ENCODE measurements at places on chromosomes 7 and 10.

DNA sequence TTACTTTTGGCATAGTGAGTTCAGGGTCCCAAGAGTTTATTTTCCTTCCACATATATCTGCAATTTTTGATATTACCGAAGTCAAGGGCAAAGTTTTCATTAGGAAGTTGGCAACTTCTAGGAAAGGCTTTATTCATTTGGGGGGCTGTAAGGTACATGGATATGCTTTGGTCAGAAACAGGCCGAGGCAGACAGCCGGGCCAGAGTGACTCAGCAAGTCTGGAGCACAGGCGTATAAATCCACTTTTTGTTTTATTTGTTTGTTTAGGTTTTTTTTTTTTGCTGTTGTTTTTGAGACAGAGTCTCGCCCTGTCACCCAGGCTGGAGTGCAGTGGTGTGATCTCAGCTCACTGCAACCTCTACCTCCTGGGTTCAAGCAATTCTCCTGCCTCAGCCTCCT is 3.7 kb downstream of the ZNF680 start:
- DNase-seq, result no peak

- no peak for DNase-seq
Measured at GRCh38 chr7:776992-777727, 50.1 kb upstream of the PRKAR1B start.

DNA sequence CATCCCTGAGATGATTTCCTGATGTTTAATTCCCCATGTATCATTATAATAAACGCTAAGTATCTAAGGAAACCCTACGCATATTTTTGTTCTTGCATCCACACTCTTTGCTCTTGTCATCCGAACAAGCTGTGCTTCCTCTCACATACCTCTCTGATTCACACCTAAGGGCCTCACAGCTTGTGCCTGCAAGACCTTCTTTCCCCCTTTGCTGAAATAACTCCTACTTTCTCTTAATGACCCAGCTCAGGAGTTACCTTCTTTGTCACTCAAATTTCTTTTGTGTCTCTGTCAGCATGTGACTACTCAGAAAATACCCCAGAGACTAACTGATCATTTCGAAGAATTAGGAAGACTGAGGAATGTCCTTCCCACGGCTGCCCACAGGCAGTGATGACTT is 209.3 kb upstream of the IMMP2L start:
- no peak for DNase-seq

- DNase-seq, result no peak
Measured at GRCh38 chr10:80132299-80133139, at the start of gene PLAC9. TSS of gene PLAC9 (plus strand) at chr10:80132730. CDS start at chr10:80132763, 33 bp downstream.

DNA sequence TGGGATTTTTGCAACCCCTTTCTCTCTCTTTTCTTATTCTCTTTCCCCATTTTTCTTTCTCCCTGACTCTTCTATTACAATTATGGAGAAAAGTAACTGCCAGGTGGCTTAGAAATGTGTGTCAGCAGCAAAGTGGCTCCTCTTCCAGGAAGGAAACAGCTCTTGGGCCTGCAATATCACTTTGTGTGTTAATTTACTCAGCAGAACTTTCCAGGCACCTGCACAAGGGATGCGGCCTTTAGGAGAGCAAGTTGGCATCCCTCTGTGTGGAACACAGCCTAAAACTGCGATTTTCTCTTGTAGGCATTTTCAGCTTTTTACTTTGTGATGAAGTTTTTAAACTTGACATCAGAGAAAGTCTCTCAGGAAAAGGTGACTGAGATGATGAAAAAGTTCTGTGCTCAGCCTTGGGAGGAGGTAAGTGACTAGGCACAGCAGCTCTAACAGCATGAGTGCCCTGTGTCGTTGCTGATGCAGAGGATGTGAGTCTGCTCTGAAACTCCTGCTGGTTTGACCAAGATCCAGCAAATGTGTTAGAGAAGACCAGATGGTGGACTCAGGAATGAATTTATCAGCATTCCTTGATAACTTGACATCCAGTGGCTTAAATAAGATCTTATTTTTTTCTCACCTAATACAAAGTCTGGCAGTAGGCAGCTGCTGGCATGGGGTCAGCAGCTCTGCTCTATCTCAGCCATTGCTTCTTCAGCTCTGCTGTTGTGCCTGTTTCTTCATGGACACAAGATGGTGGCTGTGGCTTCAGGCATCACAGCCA is 47.4 kb upstream of the CC2D2B start:
- no peak for DNase-seq

GRCh38 chr7:122886357-122887081 is at the start of gene CADPS2:
TSS of gene CADPS2 (minus strand) at chr7:122886460. CDS start at chr7:122886337, 123 bp downstream.
- peak; percentile 11 for DNase-seq

DNA sequence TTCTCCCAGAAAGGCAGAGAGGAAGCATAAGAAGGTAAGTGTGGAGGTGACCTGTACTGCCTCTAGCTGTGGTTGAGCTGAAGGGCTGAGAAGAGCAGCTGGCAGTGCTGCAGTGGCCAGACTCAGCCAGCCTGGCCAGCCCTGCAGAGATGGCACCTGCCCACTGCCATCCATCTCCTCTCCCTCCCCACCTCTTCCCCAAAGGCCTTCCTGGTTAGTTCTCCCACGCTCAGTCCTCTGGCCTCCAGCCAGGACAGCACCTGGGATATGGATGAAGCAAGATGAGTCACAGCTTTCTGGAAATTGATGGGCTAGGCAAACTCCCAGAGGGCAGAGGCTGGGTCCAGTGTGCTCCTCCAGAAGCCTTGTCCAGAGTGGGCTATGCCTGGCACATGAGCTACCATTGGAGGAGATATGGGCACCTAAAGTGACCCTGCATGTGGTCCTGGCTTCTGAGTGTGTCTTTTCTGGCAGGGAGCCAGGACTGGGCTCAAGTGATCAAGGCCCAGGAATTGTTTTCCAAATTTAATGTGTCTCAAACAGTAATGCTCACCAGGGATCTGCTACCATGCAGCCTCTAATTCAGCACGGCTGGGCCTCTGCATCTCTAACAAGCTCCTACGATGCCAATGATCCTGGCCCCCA is 81.0 kb upstream of the CACUL1 start:
- no peak for DNase-seq

DNA sequence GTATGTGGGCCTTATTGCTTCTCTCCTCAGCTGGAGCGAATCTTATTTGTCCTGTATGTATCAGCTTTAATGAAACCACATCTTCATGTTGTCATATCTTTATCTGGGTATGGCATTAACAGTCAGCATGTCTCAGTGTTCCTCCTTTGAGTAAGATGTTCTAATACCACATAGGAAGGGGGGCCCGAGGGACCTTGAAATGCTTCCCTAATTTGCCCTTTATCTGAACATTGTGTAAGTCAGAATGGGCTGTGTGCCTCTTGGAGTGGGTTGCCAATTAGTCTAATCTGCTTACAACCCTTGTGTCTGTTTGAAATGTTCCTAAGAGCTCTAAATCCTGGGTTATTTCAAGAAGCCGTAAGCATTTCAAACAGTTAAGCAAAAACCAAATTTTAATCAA is 623.8 kb downstream of the SUGCT start:
- no peak for DNase-seq

DNA sequence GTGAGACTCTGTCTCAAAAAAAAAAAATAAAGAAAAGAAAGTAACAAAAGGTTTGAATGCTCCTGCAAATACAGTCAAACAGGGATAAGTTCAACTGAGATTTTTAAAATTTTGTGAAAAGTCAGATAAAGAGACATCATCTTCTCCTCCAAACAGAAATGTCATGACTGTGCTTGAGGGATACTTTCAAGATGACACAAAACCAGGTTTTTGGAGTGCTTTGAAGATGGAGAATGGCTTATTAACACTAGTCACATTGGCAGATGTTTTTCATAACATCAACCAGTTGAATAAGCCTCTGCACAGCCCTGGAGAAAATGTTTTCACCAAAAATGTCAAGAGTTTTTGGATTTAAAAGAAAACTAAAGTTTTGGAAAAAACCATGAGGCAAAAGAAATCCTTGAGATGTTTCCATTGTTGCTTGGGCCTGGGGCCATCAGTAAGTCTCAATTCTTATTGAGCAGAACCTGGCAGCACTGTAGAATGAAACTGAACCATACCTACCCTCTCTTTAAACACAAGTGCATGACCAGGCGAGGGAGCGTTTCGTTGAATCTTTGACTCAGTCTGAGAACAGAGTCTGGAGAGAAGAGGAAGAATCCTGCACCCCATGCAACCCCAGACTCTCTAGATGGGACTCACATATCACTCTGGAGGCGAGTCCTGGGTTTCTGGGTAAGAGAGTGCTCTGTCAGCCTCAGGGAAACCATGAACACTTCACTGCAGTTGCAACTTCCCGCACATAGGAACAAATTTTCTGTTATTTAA is 37.4 kb upstream of the PRKCQ start:
- no peak for DNase-seq

- DNase-seq, result no peak
Measured at GRCh38 chr7:103988468-103989199, 824 bp downstream of the RELN start.

DNA sequence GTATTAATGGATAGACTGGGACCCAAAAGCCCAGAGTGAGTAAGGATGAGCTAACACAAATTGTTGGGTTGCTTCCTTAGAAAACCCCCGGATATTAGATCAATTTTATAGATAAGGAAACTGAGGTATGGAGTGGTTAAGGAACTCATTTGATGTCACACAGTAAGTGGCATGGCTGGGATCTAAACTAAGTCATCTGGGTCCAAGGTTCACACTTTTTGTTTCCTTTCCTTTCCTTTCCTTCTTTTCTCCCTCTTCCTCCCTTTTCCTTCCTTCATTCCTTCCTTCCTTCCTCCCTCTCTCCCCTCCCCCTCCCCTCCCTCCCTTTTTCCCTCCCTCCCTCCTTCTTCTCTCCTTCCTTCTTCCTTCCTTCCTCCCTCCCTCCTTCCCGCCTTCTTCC is 469.5 kb downstream of the TYW1 start:
- DNase-seq, result no peak

- DNase-seq, result no peak
Measured at GRCh38 chr10:128086003-128086863, 40.0 kb downstream of the MKI67 start.

GRCh38 chr7:94216944-94217461 is 177.7 kb upstream of the COL1A2 start:
- no peak for DNase-seq

GRCh38 chr10:60203993-60204618 is 185.6 kb downstream of the ANK3 start:
- DNase-seq, result no peak

- DNase-seq, result no peak
Measured at GRCh38 chr7:46207931-46208634, 287.0 kb upstream of the IGFBP3 start.

DNA sequence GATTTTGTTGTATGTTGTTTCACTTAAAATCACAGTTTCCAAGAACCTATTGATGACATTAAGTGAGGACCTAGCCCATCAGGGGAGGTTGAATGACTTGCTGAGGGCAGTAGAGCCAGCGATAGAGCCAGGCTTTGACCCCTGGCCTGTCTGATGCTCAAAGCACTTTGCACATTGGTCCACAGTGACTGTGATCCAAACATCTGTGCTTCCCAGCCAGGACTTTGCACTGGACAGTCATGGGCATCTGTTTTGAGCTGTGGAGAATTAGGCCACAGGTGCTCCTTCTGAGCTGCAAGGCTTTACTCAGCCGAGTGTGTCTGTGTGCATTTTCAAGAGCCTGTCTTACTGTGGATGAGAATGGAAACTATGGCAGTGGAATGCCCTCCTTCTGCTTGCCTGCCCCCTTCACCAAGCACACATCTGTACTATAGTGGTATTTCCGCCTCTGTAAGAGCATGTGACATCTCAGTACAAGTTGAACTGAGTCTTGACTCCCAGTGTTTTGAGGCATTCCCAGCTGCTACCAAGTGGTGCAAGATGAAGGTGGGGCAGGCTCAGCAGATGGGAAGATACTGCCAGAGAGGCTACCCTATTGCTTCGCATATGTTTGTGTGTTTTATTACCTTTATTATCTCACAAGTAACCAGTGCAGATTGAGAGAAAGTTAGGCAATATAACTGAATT is 72.7 kb upstream of the AOAH start:
- no peak for DNase-seq

- DNase-seq, result no peak
Measured at GRCh38 chr7:100022621-100023020, 7.2 kb downstream of the ZKSCAN1 start.

- DNase-seq, result no peak
Measured at GRCh38 chr10:13928451-13928850, 341.7 kb downstream of the PRPF18 start.

GRCh38 chr7:19404912-19405329 is 259.7 kb upstream of the FERD3L start:
- no peak for DNase-seq

GRCh38 chr10:74771054-74771453 is 55.3 kb upstream of the KAT6B start:
- no peak for DNase-seq

DNA sequence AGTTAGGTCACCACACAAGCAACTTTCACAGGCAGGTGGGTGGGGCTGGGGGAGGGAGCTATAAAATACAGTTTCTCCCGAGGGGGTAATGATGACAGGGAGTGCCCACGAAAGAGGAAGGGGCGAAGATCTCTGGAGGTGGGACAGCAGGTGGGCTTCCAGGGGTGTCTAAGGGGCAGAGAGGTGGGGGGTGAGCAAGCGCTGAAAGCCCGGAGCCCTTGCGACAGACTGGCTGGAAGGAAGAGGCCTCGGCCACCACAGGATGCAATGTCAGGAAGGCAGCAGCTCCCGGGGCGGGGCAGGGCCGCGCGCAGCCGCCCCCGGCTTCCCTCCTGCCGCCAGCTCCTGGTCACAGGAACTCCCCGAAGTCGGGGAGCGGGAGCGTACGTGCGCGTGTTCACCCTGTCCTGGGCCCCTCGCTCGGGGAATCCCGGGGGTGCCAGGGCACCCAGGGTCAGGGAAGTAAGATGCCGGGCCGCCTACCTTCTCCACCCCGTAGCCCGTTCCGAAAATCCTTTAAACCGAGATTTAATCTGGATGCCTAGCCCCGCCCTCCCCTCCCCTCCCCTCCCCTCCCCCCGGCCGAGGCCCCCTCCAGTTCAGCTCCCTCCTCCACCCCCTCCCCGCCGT is 105.2 kb upstream of the PPIF start:
- no peak for DNase-seq

DNA sequence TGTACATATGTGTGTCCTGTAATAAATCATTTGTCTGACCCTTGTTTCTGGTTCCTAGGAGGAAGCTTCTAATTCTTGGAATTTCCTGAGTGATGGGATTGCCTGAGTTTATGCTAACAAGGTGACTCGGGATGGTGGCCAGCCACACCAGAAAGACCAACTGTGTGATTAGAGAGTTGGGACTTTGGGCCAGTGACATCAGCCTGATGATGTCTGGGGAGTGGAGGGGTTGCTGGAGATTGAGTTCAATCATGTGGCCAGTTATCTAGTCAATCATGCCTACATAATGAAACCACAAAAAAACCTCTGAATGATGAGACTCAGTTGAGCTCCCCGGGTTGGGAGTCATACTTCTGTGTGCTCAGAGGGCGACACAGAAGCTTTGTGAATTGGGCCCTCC is 23.5 kb upstream of the CARD11 start:
- DNase-seq, result no peak

Measured in thymus (tissue), 14 donors.